Fibroblast of skin of right biceps (primary cell): ENCODE measurements at places on chromosomes 11 and 22.
A peak's percentile ranks its signal among the peaks of the same experiment; 100 is the strongest.

DNA sequence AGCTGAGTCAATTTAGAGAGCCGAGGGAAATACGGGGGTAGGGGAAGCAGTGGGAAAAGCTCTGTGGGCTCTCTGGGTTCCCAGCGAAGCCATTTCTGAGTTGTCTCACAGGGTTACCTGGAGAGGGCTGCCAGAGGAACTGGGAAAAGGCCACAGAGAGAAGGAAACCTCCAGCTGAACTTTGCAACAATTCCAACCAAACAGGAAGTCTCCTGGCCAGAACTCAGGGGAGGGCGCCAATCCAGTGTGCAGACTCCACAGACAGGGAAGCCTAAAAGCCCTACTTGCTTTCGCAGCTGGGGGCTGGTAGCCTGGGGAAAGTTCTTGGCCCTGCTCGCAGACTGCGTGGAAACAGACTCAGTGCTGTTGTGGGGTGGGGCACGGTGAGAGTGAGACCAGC is 23.1 kb upstream of the GNAZ start:
- DNase-seq, result no peak

- DNase-seq, result peak; percentile 61
These were observed 37.7 kb downstream of the NTM start for GRCh38 chr11:131408025-131408640.

GRCh38 chr11:15692739-15693138 is 578.0 kb downstream of the INSC start:
- peak; percentile 23 for DNase-seq

- DNase-seq, result peak; percentile 54
These were observed 1.8 kb downstream of the ADSL start for GRCh38 chr22:40348025-40348658.

DNA sequence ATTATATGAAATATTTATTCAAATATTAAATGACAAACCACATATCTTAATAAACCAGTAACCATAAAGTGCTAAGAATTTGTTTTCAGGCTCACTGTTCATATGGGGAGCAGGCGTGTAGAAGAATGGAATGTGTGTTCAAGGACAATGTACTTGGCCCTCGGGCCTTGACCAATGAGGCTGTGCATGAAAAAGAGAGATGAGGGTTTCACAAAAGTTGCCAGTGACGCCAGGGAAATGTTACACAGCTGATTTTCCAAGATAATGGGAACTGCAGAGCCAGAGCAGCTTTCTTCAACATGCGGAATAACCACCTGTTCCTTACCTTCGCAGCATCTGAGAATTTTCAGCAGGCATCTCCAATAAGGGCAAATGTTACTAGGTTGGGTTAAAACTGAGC is 4.2 kb downstream of the SF1 start:
- DNase-seq, result no peak

GRCh38 chr11:50278756-50279155 is 246.1 kb downstream of the OR4C45 start:
- DNase-seq, result no peak

GRCh38 chr22:44828193-44828592 is 75.8 kb downstream of the ARHGAP8 start:
- DNase-seq, result no peak

- DNase-seq, result no peak
These were observed 64.2 kb downstream of the NFAM1 start for GRCh38 chr22:42367980-42368378.

DNA sequence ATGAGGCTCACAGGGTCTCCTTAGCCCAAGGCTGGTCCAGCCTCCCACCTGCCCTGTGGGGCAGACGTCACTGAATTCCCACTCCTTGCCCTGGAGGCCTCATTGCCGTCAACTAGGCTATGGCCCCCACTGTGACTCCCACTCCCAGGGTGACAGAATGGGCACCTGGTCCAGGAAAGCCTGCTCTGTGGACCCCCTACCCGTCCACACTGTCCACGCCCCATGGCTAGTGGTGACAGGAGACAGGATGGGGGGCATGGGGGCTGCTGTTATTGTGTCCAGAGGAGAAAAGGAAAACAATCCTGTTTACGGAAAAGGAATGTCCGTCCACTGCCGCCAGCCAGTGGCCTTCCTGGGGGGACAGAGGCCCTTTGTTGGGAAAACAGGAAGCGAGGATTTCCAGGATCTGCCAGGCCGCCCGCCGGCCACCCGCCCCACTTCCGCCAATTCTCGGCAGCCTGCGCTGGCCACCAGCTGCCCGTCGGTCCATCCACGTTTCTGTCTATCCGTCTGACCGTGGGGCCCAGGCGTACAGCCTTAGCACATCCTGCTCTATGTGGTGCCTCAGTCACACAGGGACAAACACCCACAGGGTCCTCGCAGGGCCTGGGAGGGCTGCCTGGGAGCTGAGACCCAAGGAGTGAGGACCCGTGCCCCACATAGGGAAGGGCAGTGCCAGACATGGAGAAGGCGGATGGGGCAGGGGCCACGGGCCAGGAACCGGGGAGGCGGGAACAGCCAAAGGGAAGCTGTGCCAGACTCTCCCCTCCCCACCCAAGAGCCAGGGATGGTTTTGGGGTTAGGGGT is 19.5 kb downstream of the CRELD2 start:
- no peak for DNase-seq

- no peak for DNase-seq
These were observed 520.8 kb downstream of the BRD1 start for GRCh38 chr22:49306632-49307480.
